ENCODE measurements at places on chromosomes 2 and 18. TPM values are rescaled to one million over a fixed set of nuclear protein-coding genes. Genes with fewer than 3 reads are reported as not detected.

The ALPP gene
- total RNA-seq: not detected

The MFSD6 gene
- 13.6 TPM for total RNA-seq

The NEB gene
- total RNA-seq: 0.29 TPM

The PRKD3 gene
- total RNA-seq: 68.0 TPM

GRCh38 chr18:72697706-72698105 is 153.6 kb upstream of the CBLN2 start:
- DNase-seq: no peak

- DNase-seq: no peak
These were observed 268.5 kb downstream of the CELF4 start for GRCh38 chr18:37297106-37297505.
